ENCODE measurements at places on chromosomes 2 and 18.

- H3K27ac ChIP-seq = no peak overlapping the region
- peaks cover 17% of the 10 kb centered on the region for H3K27me3 ChIP-seq
- peaks cover 14% of the 10 kb centered on the region for H3K4me1 ChIP-seq
- H3K36me3 ChIP-seq = no peaks in the 10 kb centered on the region
- H3K4me3 ChIP-seq = no peak overlapping the region
These were observed 79.8 kb downstream of the RHOB start for GRCh38 chr2:20526708-20527107.

GRCh38 chr18:987325-988186 lies 82.9 kb downstream of the ADCYAP1 start:
- H3K27me3 ChIP-seq = no peaks in the 10 kb centered on the region
- DNase-seq = no peak
- peaks cover 8% of the 10 kb centered on the region for H3K4me1 ChIP-seq
- H3K4me3 ChIP-seq = no peak overlapping the region
- no peak overlapping the region for H3K27ac ChIP-seq

DNA sequence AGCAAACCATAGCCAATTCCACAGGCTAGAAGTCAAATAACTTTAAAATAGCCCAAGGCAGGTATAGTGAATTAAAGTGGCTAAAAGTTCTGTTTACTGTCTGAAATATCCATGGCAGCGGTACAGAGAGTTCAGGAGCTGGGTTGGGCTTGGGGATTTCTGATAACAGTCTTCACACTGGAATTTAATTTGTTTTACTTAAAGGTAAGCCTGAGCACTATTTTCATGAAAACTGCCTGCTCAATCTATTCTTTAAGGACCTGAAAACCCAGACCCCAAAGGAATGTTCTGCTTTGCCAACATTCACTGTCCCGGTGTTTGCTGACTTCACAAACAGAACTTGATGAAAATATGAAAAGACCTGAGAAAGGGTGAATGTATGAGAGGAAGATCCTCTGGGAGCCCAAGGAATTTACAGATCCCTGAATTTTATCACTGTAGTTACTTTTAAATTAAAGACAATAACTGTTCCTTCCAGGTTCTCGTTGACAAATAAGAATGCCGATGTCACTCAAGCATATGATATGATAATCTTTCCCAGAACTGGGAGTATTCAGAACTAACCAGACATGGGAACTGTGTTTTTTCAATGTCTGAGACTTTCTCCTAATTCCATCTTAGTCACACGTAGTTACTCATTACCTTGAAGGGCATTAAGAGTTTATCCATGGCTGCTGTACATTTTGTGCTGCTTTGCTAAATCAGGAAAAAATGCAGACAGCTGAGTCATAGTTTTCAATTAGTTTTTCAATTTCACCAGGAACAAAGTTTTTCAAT lies 28.3 kb upstream of the ITGB6 start:
- DNase-seq = no peak
- H3K36me3 ChIP-seq = no peaks in the 10 kb centered on the region
- no peaks in the 10 kb centered on the region for H3K27me3 ChIP-seq

DNA sequence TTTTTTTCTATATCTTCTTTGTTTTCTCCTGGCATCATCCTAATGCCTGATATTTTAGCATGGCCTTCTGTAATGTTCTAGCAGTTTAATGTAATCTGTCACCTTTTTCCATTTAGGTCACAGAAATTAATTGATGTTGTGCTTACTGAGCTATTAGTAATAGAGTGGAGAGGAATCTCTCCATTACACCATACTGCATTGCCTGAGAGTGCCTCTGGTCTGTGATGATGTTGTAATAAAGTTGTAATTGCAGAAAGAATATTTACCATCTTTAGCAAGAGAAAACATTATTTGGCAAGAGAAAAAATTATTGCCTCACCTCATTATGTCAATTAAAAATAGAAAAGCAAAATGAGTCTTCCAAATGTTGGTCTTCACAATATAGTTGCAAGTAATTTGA lies 213.2 kb downstream of the KCNJ3 start:
- no peak overlapping the region for H3K4me3 ChIP-seq
- no peaks in the 10 kb centered on the region for H3K36me3 ChIP-seq
- H3K27me3 ChIP-seq = peaks cover 1% of the 10 kb centered on the region
- H3K4me1 ChIP-seq = peaks cover 16% of the 10 kb centered on the region
- DNase-seq = no peak

GRCh38 chr18:24176727-24177416 lies 38.0 kb downstream of the CABYR start:
- no peak overlapping the region for H3K4me3 ChIP-seq
- no peaks in the 10 kb centered on the region for H3K27me3 ChIP-seq
- peaks cover 12% of the 10 kb centered on the region for H3K4me1 ChIP-seq
- peak; percentile 73 for DNase-seq
- no peaks in the 10 kb centered on the region for H3K36me3 ChIP-seq

GRCh38 chr2:104388296-104388695 lies 465.6 kb upstream of the POU3F3 start:
- peaks cover 7% of the 10 kb centered on the region for H3K27me3 ChIP-seq
- H3K4me1 ChIP-seq = no peaks in the 10 kb centered on the region
- no peak for DNase-seq
- no peak overlapping the region for H3K27ac ChIP-seq

DNA sequence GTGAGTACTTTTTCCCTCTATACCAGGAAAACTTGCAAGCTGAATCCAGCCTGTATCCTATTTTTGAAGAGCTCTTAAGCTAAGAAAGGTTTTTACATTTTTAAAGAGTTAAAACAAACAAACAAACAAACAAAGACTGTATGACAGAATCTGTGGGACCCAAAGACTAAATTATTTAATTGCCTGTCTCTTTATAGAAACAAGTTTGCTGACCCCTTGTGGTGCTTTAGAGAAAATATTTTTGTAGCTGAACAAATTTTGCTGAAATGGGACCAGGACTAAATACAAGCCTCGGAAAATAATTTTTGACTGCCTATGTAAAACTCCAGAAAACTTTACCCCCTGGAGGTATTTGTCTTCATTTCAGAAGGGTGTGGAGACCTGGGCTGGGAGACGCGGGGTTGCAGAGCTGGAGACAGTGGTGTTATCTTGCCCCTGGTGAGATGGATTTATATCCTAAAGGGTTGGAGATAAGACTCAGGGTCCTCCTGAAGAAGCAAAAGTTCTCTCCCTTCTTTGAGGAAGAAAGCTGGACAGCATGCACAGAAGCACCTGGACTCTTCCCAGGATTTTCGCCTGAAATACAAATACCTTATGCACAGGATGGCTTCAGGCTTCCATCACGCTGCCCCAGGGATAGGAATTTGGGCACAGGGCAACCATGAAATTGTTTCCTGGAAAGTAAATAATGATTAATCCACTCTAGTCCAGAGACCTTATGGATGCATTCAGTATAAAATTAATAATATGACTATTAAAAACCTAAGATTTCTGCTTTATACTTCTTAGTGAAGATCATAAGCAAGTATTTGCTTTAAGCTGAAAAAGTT lies 54.3 kb downstream of the TMX3 start:
- peaks cover 3% of the 10 kb centered on the region for H3K27me3 ChIP-seq
- H3K4me3 ChIP-seq = no peak overlapping the region
- H3K36me3 ChIP-seq = no peaks in the 10 kb centered on the region
- no peak for DNase-seq
- no peak overlapping the region for H3K27ac ChIP-seq

DNA sequence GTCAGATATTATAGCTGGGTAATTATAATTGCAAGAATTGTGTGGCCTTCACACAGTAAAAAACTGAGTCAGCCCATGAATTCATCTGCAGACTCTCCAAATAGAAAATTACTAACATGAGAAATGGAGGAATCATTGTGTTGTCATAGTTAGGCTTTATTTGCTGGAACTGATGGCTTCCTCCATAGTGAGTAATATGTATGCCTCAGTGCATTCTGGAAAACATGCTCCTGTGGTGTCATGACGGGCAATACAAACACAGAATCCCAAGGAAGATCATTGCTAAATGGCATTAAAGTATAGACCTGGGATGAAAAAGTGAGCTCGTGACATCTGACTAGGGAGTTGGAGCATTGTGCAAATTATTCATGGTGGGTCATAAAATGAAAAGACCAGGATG lies 23.6 kb upstream of the NMS start:
- no peak overlapping the region for H3K4me3 ChIP-seq
- H3K4me1 ChIP-seq = no peaks in the 10 kb centered on the region
- H3K27me3 ChIP-seq = no peaks in the 10 kb centered on the region

GRCh38 chr2:197092431-197092830 lies 165.9 kb upstream of the PGAP1 start:
- no peak overlapping the region for H3K27ac ChIP-seq
- H3K4me3 ChIP-seq = no peak overlapping the region
- H3K36me3 ChIP-seq = no peaks in the 10 kb centered on the region
- no peak for DNase-seq
- H3K27me3 ChIP-seq = no peaks in the 10 kb centered on the region

- no peaks in the 10 kb centered on the region for H3K27me3 ChIP-seq
- H3K36me3 ChIP-seq = peaks cover 28% of the 10 kb centered on the region
- DNase-seq = no peak
- H3K4me3 ChIP-seq = no peak overlapping the region
These were observed 56.7 kb upstream of the FAM98A start for GRCh38 chr2:33655626-33656320.

- H3K4me3 ChIP-seq = no peak overlapping the region
- peaks cover 3% of the 10 kb centered on the region for H3K4me1 ChIP-seq
- H3K36me3 ChIP-seq = no peaks in the 10 kb centered on the region
- no peak overlapping the region for H3K27ac ChIP-seq
- peaks cover 11% of the 10 kb centered on the region for H3K27me3 ChIP-seq
- peak; percentile 74 for DNase-seq
These were observed 86.5 kb upstream of the EPB41L3 start for GRCh38 chr18:5630057-5630899.

GRCh38 chr18:79680100-79680879 lies 687 bp downstream of the CTDP1 start:
- peak; percentile 39 for DNase-seq
- no peaks in the 10 kb centered on the region for H3K36me3 ChIP-seq

DNA sequence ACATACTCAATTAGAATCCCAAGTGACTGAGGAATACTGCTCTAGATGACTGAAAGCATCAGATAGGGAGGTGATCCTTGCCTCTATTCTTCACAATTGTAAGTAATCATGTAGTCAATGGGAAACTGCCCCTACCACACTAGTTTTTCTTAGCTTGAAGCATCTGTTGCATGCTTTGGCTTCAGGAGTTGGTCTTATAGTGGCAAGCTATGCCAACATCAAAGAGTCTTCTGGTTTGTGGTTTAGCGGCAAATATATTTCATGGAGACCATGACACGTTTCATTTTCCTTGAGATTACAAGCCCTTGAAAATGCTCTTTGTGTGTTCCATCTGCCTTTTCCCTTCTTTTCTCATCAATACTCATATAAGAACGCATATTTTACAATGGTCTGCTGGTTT lies 12.9 kb downstream of the DCC start:
- H3K4me3 ChIP-seq = no peak overlapping the region
- no peak for DNase-seq
- H3K27me3 ChIP-seq = no peaks in the 10 kb centered on the region
- no peaks in the 10 kb centered on the region for H3K36me3 ChIP-seq
- H3K4me1 ChIP-seq = no peaks in the 10 kb centered on the region

- DNase-seq = no peak
- H3K4me3 ChIP-seq = no peak overlapping the region
- peaks cover 5% of the 10 kb centered on the region for H3K27me3 ChIP-seq
- H3K27ac ChIP-seq = peak overlapping the region; percentile 14
- H3K36me3 ChIP-seq = peaks cover 25% of the 10 kb centered on the region
These were observed 288.6 kb downstream of the SETBP1 start for GRCh38 chr18:44969214-44969795.

DNA sequence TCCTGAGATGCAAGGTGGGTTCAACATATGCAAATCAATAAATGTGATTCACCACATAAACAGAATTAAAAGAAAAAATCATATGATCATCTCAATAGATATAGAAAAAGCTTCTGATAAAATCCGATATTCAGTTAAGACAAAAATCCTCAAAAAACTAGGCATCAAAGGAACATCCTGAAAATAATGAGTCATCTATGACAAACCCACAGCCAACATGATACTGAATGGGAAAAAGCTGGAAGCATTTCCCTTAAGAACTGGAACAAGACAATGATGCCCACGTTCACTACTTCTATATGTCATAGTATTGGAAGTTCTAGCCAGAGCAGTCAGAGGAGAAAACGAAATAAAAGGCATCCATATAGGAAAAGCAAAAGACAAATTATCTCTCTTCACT lies 80.4 kb downstream of the MYO3B start:
- H3K4me3 ChIP-seq = no peak overlapping the region
- peaks cover 1% of the 10 kb centered on the region for H3K27me3 ChIP-seq
- peaks cover 26% of the 10 kb centered on the region for H3K4me1 ChIP-seq
- DNase-seq = no peak

GRCh38 chr18:25038261-25038660 lies 313.7 kb downstream of the ZNF521 start:
- H3K4me3 ChIP-seq = no peak overlapping the region
- no peak overlapping the region for H3K27ac ChIP-seq
- peaks cover 11% of the 10 kb centered on the region for H3K4me1 ChIP-seq
- H3K27me3 ChIP-seq = peaks cover 4% of the 10 kb centered on the region
- no peaks in the 10 kb centered on the region for H3K36me3 ChIP-seq

DNA sequence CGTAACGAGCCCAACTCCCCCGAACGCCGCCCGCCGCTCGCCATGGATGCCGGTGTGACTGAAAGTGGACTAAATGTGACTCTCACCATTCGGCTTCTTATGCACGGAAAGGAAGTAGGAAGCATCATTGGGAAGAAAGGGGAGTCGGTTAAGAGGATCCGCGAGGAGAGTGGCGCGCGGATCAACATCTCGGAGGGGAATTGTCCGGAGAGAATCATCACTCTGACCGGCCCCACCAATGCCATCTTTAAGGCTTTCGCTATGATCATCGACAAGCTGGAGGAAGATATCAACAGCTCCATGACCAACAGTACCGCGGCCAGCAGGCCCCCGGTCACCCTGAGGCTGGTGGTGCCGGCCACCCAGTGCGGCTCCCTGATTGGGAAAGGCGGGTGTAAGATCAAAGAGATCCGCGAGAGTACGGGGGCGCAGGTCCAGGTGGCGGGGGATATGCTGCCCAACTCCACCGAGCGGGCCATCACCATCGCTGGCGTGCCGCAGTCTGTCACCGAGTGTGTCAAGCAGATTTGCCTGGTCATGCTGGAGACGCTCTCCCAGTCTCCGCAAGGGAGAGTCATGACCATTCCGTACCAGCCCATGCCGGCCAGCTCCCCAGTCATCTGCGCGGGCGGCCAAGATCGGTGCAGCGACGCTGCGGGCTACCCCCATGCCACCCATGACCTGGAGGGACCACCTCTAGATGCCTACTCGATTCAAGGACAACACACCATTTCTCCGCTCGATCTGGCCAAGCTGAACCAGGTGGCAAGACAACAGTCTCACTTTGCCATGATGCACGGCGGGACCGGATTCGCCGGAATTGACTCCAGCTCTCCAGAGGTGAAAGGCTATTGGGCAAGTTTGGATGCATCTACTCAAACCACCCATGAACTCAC lies 673 bp downstream of the PCBP1 start:
- peaks cover 15% of the 10 kb centered on the region for H3K36me3 ChIP-seq
- H3K27ac ChIP-seq = peak overlapping the region; percentile 99
- DNase-seq = peak; percentile 41
- peaks cover 45% of the 10 kb centered on the region for H3K4me1 ChIP-seq

Measured in endothelial cell (in vitro differentiated cells).